GM06990 (cell line): ENCODE measurements at places on chromosomes 4 and X.

- DNase-seq: no peak
Observed at GRCh38 chrX:49247916-49248811, 12.9 kb downstream of the CCDC22 start.

- peak; percentile 32 for DNase-seq
Observed at GRCh38 chrX:40952855-40953254, 132.4 kb upstream of the USP9X start.

- no peak for DNase-seq
Observed at GRCh38 chrX:65696613-65697012, 29.2 kb downstream of the MSN start.

DNA sequence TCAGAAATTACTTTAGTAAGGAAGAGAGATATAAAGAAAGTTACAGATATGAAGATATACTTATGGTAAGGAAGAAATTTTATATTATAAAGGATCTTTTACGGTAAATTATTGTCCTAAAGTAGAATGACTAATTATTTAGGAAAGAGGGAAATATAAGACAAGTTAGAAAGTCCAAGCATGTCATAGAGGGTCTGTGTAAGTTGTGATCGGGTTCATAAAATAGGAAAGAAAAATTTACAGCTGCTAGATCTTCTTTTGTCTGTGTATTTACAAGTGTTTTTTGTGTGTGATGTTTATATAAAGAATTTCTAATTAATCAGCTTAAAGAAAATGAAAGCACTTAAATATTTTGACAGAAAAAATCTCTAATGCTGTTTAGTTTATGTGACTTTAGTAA lies 1054.9 kb upstream of the DIAPH2 start:
- no peak for DNase-seq

DNA sequence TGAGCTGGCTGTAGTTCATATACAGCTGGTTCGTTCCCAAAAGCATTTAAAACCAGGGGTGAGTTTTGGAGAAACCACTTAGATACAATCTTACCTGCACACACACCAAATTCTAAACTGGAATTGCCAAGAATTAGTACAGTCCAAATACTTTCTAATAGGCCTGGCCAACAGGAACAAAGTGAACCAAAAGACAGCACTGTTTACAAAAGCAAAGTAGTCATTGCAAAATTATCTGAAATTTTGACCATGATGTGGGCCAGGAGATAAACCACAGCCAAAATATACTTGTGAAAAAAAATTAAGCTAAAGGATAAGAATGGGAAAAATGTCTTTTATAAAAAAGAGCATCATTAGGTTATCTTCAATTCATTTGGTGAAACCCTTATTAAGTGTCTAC lies 37.9 kb upstream of the NAP1L5 start:
- no peak for DNase-seq

DNA sequence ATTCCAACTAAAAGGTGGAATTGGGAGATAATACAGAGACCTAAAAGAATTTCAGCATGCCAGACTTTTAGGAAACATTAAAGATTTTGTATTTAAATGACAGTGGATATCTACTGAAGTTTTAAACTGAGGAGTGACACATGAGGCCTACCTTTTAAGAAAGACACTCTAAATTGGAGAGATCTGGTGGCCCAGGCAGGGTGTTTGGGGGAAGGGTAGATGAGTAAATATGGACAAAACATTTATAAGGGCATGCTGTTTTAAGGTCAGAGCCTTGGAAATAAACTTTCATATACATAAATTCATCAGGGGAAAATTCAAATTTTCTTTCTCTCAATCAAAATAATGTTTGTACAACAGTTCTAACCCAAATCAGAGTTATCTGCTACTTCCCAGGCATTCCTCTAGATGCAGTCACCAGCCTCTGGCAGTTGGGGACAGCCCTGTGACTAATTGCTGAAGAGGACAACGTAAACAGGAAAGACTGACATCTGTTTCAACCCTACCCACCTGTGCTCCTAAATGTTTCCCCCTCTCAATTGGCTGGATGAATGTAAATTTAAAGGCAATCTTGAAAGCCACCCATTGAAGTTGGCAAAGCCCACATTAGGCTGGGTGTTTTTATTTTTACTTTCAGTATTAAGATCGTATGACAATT lies 1646.9 kb upstream of the ADGRL3 start:
- DNase-seq: no peak

GRCh38 chr4:128320656-128321055 lies 33.0 kb upstream of the PGRMC2 start:
- DNase-seq: no peak

- no peak for DNase-seq
Observed at GRCh38 chrX:152810403-152810802, 20.2 kb downstream of the CETN2 start.

DNA sequence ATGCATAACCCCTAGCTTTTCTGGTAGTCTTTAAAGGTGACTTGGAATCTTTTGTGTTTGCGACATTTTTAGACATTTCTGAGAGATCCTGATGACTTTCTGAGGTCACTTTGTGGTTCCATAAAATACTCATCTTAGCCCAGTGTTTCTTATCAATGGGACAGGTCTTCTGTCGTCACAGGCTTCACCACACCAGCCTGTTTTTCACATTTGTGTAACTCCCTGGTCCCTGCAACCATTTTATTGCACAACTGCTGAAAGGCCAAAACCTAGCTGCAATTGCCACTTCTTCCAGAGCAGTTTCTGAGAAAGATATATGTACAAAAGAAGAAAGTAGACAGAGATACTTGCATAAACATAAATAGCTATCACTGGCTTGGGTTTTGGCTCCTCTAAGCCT lies 120.9 kb downstream of the IL15 start:
- no peak for DNase-seq

GRCh38 chrX:84735025-84735424 lies 232.8 kb upstream of the HDX start:
- DNase-seq: no peak

GRCh38 chr4:15466596-15466995 lies 3.1 kb upstream of the CC2D2A start:
- no peak for DNase-seq

DNA sequence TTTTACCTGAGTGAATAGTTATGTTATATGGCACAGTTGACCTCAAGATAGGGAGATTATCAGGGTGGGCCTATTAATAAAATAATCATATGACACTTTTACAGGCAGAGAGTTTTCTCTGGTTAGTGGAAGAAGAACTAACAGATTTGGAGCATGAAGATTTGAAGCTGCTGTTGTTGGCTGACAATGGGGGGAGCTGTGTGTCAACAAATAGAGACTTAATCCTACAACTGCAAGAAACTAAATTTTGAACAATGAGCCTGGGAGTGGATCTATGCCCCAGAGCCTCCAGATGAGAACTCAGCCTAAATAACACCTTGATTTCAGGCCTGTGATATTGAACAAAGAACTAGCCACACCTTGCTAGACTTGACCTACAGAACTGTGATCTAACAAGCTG lies 7.2 kb upstream of the CCSER1 start:
- DNase-seq: no peak

- no peak for DNase-seq
Observed at GRCh38 chr4:97477974-97478373, 665.3 kb downstream of the STPG2 start.

- no peak for DNase-seq
Observed at GRCh38 chr4:176508780-176509331, 189.1 kb downstream of the SPCS3 start.

DNA sequence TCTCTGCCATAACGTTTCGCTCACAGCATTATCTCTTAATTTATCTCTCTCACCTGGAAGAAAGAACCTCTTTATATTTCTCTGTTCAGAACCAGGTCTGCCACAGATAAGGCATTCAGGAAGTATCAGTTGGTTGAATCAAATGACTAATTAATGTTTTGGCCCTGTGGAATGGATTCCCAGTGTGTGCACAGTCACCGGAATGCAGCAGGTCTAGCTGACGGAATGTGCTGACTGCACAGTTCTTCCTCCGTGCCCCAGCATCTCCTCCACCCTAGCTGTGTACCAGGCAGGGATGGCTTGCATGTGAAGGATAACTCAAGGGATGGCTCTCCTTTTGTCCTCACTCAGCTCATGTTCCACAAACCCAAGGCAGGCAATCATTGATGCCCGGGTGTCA lies 141.8 kb upstream of the MSX1 start:
- DNase-seq: no peak

GRCh38 chrX:111309083-111309482 lies 38.8 kb upstream of the CAPN6 start:
- DNase-seq: no peak

DNA sequence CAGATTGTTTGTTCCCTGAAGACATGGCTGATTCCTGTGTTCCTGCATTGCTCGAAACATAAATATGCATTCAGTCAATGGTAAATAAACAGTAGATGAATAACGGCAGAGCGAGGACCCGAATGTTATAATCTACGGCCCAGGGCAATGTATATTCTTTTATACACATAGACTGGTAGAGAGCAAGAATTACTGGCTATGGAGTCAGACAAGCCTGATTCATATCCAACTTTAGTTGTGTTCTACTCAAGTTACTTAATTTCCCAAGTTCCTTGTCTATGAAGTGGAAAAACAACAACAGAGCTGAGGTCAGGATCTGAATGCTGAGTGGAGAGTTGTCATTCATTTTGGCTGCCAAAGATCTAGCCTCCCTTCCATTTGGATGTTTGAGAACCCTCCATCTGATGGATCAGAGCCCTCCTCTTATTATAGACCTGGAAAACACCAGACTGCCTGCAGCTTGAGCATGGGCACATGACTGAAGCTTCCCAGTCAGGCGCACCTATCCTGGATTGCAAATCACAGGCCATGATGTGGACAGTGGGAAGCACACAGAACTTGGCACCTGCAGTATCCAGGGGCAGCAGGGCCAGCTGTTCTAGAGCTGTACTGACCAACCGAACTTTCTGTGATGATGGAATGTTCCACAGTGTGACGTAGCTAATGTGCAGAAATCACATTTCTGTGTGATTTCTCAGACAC lies 80.1 kb downstream of the FAM184B start:
- DNase-seq: no peak

GRCh38 chrX:149757206-149758067 lies 16.4 kb upstream of the HSFX1 start:
- DNase-seq: no peak

GRCh38 chr4:21290562-21290961 lies 590.3 kb downstream of the PACRGL start:
- DNase-seq: no peak

DNA sequence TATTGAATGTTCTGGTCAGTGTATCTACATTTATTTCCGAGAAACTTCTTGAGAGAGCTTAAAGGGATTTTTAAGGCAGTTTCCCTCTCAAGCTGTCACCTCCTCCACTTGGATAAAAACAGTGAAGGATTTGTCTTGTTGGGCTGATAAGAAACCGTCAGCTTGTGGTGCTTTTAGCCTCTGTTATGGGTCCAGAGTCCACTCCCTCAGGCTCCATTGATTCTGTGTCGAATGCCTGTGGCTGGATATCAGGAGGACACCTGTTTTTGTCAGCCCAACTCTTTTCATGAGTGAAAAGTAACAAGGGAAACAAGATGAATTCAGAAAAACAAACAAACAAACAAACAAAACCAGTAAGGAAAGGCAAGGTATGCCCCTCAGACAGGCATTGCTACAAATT lies 12.4 kb downstream of the CLCN4 start:
- no peak for DNase-seq

DNA sequence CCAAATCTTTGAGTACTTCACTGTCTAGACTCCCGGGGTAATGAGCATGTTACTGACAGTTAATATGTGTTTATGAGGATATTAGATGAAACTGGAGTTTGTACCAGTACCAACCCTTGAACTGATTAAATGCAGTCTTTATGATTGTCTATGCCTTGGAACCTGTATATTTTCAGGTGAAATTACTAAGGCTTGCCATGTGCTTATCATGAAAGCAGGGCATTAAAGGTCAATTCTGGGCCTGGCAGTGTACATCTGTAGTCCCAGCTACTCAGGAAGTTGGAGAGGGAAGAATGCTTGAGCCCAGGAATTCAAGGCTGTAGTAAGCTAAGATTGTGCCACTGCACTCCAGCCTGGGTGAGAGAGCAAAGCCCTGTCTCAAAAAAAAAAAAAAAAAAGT lies 27.6 kb downstream of the PHEX start:
- no peak for DNase-seq

GRCh38 chr4:104490096-104490769 lies 4.5 kb downstream of the CXXC4 start:
- DNase-seq: peak; percentile 78

- DNase-seq: no peak
Observed at GRCh38 chrX:49995107-49995731, 72.8 kb downstream of the CLCN5 start.

- no peak for DNase-seq
Observed at GRCh38 chr4:1345903-1346780, 866 bp upstream of the UVSSA start.
